ENCODE measurements at places on chromosomes 4 and X.

GRCh38 chrX:29044423-29045184 lies 457.4 kb downstream of the IL1RAPL1 start:
- DNase-seq = peak; percentile 4

DNA sequence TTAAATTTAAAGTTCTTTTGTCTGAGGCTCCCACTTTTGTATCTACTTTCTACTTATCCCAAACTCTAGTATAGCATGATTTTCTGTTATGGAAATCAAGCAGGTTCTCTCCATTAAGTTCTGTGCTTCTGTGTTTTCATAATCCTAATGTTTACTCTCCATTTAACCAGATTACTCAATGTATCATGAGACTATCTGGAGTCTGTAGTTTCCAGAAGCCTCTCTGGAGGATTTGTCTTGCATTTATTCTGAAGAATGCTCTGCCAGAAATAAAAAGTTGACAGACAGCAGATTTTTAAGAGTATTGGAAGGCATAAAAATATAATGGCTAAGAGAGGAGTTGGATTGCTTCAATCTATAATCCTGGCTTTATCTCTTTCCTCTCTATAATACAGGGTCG lies 39.2 kb upstream of the PLS3 start:
- DNase-seq = no peak

DNA sequence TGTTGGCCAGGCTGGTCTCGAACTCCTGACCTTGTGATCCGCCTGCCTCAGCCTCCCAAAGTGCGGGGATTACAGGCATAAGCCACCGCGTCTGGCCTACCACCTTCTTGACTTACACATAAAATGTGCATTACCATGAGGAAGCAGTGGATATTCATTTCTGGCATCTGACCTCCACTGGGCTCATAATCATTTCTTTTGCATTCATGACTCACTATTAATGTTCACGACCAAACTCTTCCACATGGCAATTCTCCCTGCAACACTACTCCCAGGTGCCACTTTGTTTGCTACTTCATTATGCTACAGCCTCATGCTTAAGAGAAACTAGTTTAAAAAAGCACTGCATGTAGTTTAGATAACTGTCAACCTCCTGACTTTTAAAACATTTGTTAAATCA lies 22.7 kb downstream of the RASGEF1B start:
- no peak for DNase-seq

GRCh38 chr4:77651820-77652219 lies 46.2 kb downstream of the CXCL13 start:
- DNase-seq = no peak

DNA sequence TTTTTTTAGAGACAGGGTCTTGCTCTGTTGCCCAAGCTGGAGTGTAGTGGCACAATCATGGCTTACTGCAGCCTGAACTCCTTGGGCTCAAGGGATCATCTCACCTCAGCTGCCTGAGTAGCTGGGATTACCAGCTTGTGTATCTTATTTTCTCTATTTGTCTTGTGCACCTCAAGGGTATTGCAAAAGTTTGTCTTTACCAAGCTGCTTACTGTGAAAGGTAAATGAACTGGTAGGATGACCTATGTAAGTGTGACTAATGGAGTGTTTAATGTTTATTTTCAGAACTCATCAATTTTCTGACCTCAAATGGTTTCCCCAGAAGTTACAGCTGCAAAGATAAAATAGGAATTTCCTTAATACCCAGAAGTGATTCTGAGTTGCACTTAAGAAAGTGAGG lies 5.3 kb upstream of the FGA start:
- no peak for DNase-seq

DNA sequence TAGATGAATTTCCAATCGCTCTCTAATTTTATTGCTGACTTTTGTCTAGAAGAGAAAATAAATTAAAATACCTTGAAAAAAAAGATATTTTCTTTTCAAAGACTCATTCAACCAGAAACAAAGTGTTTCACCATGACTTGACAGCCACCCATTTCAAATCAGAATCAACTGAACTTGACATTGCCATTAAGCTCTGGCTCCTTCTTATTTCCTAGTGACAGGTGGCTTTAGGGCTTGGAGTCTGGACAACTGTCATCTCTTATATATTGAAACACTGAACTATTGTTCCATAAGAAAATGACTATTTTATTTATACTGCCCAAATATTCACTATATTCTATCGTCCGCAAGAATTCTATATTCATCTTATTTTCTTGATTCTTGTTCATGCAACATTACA lies 229.2 kb downstream of the SLC39A8 start:
- no peak for DNase-seq

DNA sequence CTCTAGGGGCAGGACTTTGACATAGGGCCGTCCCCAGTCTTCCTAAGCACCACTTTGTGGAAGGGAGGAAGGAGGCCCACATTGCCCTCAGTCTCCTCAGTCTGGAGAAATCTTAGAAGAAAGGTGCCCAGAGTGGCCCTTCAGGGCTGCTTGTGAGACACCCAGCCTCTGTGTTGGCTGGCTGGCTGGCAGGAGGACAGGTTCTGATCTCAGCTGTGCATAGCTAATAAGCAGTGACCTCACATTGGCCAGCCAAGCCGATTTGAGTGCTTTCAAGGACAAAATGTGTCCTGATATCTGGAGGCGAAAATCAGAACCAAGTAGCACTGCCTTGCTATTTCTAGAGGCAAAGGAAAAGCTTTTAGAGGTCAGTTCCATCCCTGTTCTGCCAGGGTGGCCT lies 211.5 kb downstream of the BCOR start:
- DNase-seq = no peak

DNA sequence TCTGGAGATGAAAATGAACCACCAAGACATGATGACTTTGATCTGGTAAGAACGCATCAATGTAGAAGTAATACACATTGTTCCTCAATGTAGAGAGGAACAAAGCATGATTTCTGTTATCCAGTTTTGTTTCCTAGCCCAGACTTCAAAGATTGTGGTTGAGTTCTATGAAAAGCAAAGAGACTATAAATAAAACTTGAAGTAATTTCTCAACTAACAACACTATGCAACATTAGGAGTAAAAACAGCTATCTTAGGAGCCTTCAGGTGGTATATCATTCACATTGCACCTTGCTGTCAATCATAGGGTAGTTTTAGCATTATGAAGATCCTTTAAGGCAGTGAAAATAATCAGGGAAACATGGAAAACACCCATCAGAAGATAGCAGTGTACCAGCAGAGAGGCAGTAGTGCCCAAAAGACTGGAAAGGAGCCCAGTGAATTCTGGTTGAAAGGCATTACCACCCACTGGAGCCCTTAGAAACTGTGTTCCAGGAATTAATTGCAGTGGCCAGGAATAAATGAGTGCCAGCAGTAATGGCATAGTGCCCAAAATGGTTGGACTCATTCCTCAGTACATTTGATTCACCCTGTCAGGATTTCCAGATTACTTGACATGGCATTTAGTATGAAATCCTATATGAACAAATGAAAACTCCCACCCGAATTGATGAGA lies 300.7 kb upstream of the CXXC4 start:
- DNase-seq = no peak

- no peak for DNase-seq
Observed at GRCh38 chr4:87844452-87844851, 11.7 kb downstream of the MEPE start.

- DNase-seq = peak; percentile 8
Observed at GRCh38 chr4:142095886-142096605, 459.7 kb downstream of the IL15 start.

DNA sequence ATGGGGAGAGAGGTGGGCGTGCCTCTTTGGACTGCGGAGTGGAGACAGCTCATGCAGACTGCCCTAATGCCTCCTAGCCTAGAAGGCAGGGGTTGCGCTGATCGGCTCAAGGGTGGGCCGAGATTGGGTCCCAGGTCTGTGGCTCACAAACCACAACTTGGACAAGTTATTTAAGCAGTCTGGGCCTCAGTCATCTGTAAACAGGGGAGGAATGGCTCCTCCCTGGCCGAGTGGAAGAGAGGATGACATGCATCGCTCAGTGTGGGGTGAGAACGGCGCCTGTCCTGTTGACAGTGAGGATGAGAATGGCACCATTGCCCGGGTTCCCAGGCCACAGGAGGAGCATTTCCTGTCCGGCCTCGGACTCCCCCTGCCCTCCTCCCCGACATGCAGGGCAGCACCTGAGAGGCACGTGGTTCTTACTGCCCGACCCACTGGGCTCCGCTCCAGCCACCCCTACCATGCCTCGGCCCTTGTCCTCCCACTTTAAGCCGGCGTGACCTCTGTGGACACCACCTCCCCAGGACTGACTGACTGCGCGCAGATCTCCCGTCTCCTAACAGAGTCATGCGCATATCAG lies 40.3 kb upstream of the GRPEL1 start:
- no peak for DNase-seq

DNA sequence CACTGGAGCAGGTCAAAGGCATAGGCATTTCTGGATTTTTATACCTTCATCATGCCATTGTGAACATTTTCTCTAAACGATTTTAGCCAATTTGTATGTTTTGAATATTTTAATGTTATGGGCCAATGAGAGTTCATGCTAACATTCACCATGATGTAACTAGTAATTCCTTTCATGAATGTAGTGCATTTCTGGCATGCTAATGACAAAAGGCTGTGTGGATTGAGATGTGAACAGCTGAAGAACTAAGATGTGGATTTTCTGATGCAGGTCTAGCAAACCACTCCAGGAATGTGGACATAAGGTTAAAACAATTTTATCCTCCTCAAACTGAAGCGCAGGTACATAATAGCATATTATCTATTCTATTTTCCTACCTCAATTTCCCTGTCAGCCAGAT lies 269.4 kb downstream of the NLGN4X start:
- no peak for DNase-seq

DNA sequence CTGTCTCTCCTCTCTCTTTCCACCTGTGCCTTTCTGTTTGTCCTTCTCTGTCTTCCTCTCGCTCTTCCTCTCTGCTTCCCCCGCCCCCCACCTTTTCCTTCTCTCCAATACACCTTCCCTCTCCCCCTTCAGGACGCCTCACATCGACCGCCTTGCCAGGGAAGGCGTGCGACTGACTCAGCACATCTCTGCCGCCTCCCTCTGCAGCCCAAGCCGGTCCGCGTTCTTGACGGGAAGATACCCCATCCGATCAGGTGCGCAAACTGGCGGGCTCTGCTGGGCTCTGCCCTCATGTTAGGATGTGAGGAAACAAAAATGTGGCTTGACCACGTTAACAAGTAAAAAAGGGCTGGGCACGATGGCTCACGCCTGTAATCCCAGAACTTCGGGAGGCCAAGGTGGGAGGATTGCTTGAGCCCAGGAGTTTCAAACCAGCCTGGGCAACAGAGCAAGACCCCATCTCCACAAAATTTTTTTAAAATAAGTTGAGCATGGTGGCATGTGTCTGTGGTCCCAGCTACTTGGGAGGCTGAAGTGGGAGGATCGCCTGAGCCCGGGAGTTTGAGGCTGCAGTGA lies 35.2 kb downstream of the ARSF start:
- DNase-seq = no peak

- no peak for DNase-seq
Observed at GRCh38 chr4:151284534-151285245, 7.7 kb downstream of the PRSS48 start.

DNA sequence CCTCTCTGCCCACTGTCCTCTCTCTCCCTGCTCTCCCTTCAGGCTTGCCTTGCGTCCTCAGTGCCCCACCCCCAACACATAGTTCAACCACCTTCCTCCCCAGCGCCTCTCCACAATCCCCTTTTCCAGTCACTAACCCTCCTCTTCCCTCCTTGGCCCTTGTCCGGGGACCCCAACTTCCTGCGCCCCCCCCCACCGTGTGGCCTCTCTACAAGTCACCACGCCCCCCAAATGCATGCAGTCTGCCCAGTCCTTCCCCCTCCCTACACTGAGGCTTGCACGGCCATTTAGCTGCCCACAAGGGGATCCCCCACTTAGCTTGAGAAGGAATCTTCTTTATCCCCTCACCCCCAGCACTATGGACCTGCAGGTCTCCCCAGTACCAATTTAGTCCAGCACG lies 569 bp downstream of the CXCR3 start:
- no peak for DNase-seq

DNA sequence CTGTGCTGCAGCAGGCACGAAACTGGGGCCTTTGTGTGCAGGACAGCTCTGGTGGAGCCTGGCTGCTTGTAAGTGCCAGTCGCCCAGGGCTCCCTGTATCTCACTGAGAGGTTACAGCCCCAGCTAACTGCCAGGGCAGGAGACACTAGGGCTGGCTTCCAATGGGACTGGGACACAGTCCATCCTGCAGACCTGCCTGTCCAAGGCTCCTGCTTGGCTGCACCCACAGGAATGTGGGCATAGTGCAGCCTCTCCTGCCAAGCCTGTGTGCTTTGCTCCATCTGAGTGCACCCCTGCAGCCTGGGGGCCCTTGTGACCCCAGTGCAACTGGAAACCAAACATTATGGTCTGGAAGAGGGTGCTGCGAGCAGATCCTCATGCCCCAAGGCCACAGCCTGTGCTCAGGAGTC lies 144.0 kb downstream of the ADAM29 start:
- no peak for DNase-seq

DNA sequence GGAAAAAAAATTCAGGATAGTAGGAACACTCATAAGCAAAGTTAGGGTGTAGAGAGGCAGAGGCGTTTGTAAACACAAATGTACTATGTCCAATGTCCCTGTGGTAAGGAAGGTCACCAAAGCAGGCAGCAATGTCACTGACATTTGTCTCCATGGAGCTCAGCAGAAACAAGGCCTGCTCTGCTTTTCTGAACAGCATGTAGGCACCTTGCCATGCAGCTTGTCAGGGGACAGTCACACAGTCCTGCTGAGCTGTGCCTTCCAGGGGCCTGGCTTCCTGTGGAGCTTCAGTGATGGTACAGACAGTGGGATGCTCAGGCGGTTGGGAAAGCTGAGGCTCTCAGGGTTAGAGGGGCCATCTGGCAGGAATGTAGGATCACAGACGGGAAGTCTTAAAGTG lies 74.5 kb upstream of the HS3ST1 start:
- DNase-seq = no peak

- DNase-seq = no peak
Observed at GRCh38 chrX:84363051-84363450, 139.2 kb downstream of the HDX start.

GRCh38 chr4:188949596-188949995 lies 810.4 kb downstream of the TRIML1 start:
- no peak for DNase-seq

DNA sequence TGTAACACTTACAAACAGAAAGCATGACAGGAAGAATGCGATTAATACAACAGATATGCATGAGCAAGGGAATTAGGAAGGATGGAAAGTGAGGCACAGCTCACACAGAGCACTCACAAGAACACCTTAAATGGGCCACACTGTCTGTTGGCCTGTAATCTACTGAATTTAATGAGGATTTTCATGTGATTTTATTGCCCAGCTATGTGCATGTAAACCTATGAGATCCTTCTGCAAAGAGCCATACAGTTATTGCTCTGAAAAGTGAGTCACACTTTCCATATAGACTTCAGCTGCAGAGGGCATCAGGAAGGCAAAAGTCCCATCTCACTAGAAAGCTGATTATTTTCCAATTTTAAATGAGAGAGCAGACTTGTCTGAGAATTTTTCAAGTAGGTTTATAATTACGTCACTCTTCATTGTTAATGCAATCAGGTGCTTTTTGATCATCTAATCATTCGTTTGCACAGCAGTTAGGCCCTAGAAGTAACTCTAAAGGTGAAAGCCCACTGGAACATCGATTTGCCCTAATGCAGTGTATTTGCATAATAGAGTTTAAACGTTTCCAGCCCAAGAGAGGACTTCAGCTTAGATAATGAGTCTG lies 832.7 kb upstream of the INTU start:
- DNase-seq = no peak

GRCh38 chr4:45007508-45007907 lies 281.2 kb upstream of the GNPDA2 start:
- no peak for DNase-seq

GRCh38 chrX:13598877-13599276 lies 29.5 kb downstream of the EGFL6 start:
- no peak for DNase-seq

Data from NCI-H2081 treated with DMSO at 0.1 percent for 48 hours (cell line).